ENCODE measurements at places on chromosomes 2 and 18. TPM values are rescaled to one million over a fixed set of nuclear protein-coding genes. Genes with fewer than 3 reads are reported as not detected.

ATP6V1B1 gene
- not detected for total RNA-seq

C2orf15 gene
- not detected for total RNA-seq

AMER3 gene
- total RNA-seq, result not detected

PDE11A gene
- total RNA-seq, result 0.18 TPM

FOXI3 gene
- not detected for total RNA-seq

DNA sequence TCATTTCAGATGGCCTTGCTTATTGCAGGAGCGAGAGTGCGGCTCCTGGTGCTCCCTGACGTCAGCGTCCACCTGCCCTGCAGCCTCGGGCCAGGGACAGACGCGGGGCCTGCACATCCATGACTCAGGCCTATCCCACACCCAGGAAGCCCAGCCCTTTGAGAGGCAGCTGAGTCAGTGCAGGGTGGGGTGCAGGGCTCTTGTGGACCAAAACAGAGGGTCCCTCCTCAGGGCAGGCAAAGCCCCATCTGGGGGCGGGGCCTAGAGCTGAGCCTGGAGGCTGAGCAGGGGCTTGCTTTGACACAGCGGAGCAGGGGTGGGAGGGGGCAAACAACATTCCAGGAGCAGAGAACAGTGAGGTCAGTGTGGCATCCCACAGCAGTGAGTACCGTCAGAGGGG, 7.7 kb upstream of the ARHGEF4 start:
- no peak for DNase-seq

- DNase-seq, result no peak
Observed at GRCh38 chr2:80926168-80926567, 621.6 kb upstream of the LRRTM1 start.

GRCh38 chr2:225487878-225488416, 88.4 kb downstream of the NYAP2 start:
- no peak for DNase-seq

GRCh38 chr2:196294516-196294909, 123.1 kb upstream of the STK17B start:
- DNase-seq, result no peak

DNA sequence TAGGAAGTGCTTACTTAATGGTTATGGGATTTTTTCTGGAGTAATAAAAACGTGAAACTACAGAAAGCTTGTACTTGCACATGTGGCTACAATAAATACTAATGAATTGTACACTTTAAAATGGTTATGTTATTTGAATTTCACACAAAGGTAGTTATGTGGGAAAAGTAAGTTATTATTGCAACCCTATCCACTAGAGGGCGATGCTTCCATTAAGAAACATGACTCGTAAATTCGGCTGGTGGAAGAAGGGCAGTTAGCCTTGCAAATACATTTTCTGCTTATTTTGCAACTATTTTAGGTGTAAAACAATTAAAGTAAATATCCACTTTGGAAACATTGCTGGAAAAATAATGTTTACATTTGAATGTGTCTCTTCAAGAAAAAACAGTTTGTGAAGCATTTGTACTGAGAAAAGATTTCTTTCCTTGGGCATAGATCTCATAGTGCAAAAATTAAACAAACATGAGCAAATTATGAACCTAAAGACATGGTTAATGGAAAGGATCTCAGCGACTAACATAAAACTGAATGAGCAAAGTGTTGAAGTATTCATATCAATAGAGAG, 68.1 kb upstream of the CSRNP3 start:
- DNase-seq, result no peak

- DNase-seq, result no peak
Observed at GRCh38 chr2:42648796-42649195, 80.4 kb downstream of the MTA3 start.

- no peak for DNase-seq
Observed at GRCh38 chr2:113232740-113233139, 46.0 kb downstream of the PAX8 start.

- no peak for DNase-seq
Observed at GRCh38 chr2:35415282-35415681, 940.3 kb upstream of the CRIM1 start.

- no peak for DNase-seq
Observed at GRCh38 chr2:160293391-160294091, 93.5 kb upstream of the ITGB6 start.

DNA sequence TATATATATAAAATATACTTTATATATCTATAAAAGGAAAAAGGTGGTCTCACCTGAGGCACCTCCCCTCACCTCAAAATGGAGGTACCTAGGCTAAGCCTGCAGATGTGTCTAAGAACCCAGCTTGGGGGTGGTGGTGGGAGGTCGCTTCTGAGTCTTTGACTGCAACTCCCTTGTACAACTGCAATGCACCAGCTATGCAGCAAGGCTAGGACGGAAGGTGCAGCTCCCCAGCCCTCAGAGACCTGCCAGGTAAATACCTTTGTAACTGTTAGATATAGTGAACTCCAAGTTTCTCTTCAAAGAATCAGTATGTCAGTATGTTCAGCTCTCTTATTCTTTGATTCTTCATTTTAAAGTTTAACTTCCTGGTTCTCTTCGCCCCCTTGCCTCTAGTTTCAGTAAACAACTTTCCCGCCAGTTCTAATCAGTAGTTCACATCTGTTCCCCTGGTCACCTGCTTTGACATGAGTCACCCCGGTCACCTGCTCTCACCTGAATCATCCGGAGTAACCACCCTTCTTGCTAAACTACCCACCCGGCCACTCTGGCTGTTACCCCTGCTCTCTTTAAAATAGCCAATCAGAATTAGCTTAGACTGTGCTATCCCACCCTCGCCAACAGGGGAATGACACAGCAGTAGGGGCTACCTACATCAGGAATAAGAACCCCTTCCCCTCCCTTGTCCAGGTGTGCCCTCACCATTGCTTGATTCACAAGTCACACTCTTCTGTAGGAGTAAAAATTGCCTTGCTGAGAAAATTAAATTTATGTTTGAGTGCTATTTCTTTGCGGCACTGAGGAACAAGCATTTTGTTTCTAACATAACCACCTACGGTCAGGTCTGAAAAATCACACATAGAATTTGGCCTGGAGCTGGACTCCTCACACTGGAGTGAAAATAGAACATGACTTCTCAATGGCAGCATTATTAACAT, 24.7 kb upstream of the IMPA2 start:
- no peak for DNase-seq

- no peak for DNase-seq
Observed at GRCh38 chr18:28884304-28884703, 707.4 kb upstream of the CDH2 start.

All from right cardiac atrium (tissue), 5 donors.